ENCODE measurements at places on chromosomes 4 and X. TPM values are rescaled to one million over a fixed set of nuclear protein-coding genes. Genes with fewer than 3 reads are reported as not detected.

The CXCL13 gene
- not detected for total RNA-seq

The ADAM29 gene
- not detected for total RNA-seq

DNA sequence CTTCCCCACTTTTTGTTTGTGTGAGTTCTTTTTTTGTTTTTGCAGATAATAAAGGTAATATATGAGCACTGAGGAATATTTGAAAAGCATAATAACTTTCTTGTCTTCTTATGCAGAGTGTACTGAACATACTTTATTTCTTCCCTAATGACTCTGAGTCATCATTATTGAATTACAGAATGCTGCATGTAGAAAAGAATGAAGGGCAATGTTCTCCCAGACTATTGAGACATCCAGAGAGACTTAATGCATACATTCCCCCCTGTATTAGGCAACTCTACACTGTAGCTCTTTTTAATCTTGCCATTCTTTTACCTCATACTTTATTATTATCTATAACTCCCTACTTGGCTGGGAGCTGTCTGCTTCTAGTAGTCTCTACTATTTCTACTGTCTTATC is 240.5 kb upstream of the ANKRD50 start:
- DNase-seq = no peak

DNA sequence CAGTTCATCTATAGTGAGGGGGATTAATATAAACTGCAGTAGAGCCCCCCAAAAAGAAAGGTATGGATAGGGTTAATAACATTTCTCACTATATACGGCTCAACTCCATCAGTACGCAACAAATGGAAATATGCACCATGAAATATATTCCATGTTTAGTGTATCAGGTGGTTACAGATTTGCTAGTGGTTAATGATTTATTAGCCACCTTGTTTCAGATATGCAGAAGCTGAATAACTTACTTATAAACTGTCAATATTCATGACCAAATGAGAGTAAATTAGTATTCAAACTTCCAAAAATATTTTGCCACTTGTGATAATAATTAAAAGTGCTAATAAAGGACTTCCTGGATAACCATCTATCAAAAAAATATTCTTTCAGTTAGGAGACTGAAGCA is 14.8 kb downstream of the AMTN start:
- DNase-seq = no peak

Data from MG63 (cell line).